ENCODE measurements at places on chromosomes 16 and 17.
A peak's percentile ranks its signal among the peaks of the same experiment; 100 is the strongest.

DNA sequence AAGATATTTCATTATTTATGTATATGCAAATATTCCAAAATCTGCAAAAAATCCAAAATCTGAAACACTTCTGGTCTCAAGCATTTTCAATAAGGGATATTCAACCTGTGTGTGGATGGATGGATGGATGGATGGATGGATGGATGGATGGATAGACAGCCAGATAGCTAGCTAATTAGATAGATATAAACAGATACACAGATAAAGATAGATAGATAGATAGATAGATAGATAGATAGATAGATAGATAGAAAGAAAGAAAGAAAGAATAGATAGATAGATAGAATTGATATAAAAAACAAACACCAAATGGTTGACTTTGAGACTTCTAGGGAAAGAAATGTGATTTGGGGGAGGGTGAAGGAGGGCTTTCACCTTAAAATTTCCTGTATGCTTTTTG is 115.1 kb upstream of the TOB1 start:
- peaks cover 98% of the 10 kb centered on the region for H3K36me3 ChIP-seq
- no peaks in the 10 kb centered on the region for H3K4me1 ChIP-seq
- DNase-seq, result no peak
- no peak overlapping the region for H3K27ac ChIP-seq
- H3K27me3 ChIP-seq, result no peaks in the 10 kb centered on the region

- no peak for DNase-seq
- no peak overlapping the region for H3K4me3 ChIP-seq
- no peaks in the 10 kb centered on the region for H3K4me1 ChIP-seq
- no peak overlapping the region for H3K27ac ChIP-seq
- no peaks in the 10 kb centered on the region for H3K36me3 ChIP-seq
Observed at GRCh38 chr16:2808181-2808580, 8.9 kb upstream of the PRSS21 start.

DNA sequence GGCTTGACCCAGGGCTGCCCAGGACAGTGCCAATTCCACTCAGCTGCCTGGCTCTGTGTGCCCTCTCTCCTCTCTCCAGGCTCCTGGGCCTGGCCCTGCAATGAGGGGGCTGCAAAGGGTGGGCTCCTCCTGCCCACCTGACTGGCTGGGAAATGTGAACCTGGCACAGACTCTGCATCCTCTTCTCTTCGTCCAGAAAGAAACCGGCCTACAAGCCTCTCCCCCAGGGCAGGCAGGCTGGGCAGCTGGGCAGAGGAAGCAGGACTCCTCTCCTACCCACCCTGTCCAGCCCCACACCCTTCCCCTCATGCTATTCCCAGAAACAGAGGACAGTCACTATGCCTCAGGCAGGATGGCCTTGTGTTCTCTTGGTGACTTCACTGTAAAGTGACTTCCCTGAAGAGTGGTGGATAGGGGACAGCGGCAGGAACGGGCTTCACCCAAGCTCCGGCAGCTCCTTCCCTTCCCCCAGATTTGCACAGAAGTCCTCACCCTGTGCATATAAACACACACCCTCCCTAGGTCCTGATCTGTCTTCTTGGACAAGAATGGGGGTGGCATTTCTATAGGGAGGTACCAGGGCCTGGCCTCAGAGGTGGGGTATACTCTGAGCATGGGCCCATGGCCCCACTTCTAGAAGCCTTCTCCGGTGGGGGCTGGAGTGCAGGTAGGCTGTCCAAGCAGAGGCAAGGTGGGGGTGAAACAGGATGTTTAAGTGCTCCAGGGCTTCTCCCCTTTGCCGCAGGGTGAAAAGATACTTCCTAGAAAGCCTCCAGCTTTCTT is 4.9 kb upstream of the STAT5A start:
- H3K27ac ChIP-seq, result no peak overlapping the region
- no peaks in the 10 kb centered on the region for H3K36me3 ChIP-seq
- peaks cover 9% of the 10 kb centered on the region for H3K4me1 ChIP-seq

- H3K4me3 ChIP-seq, result no peak overlapping the region
- no peaks in the 10 kb centered on the region for H3K36me3 ChIP-seq
- peaks cover 5% of the 10 kb centered on the region for H3K4me1 ChIP-seq
- H3K27ac ChIP-seq, result no peak overlapping the region
Observed at GRCh38 chr16:81823111-81823510, 44.0 kb downstream of the PLCG2 start.

- H3K4me1 ChIP-seq, result peaks cover 23% of the 10 kb centered on the region
- peaks cover 19% of the 10 kb centered on the region for H3K27me3 ChIP-seq
- H3K36me3 ChIP-seq, result peaks cover 30% of the 10 kb centered on the region
- DNase-seq, result no peak
- H3K4me3 ChIP-seq, result peak overlapping the region; percentile 84
Observed at GRCh38 chr17:44361292-44362260, 2.1 kb downstream of the FAM171A2 start.

DNA sequence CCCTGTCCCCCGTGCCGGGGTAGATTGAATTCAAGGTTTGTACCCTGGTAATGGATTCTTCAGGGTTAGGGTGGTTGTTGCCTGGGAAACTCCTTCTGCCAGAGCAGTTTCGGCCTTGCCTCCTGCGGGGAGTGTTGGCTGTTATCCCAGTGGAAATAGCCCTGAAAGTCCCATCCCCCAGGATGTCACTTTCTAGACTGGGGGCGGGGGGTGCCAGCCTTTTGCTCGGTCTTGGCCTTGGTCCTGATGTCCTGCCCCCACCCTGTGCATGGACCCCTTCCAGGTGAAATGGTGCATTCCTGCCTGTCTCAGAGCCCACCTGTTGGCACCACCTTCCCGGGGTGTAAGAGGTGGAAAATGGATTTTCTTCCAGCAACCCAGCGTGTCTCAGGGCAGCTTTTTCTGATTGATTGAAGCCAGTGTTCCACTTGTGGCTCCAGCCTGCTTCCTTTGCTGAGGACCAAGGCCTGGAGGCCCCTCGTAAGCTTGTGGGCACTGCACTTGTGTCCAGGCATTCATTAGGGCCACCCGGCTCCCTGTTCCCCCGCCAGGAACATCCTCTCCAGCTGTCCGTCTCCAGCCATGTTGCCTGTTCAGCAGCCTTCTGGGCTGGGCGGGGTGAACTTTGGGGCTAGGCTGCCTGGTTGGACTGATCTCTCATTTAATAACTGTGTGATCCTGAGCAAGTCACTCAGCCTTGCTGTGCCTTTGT is 25.6 kb downstream of the MGAT5B start:
- H3K4me3 ChIP-seq, result no peak overlapping the region
- no peak overlapping the region for H3K27ac ChIP-seq
- H3K4me1 ChIP-seq, result no peaks in the 10 kb centered on the region
- DNase-seq, result no peak
- no peaks in the 10 kb centered on the region for H3K27me3 ChIP-seq

GRCh38 chr16:85452364-85453193 is 160.5 kb upstream of the GSE1 start:
- no peaks in the 10 kb centered on the region for H3K36me3 ChIP-seq
- no peak overlapping the region for H3K4me3 ChIP-seq
- H3K4me1 ChIP-seq, result peaks cover 5% of the 10 kb centered on the region
- H3K27me3 ChIP-seq, result peaks cover 30% of the 10 kb centered on the region
- DNase-seq, result no peak

- H3K4me3 ChIP-seq, result no peak overlapping the region
- no peak overlapping the region for H3K27ac ChIP-seq
- peaks cover 2% of the 10 kb centered on the region for H3K36me3 ChIP-seq
- no peaks in the 10 kb centered on the region for H3K27me3 ChIP-seq
- no peaks in the 10 kb centered on the region for H3K4me1 ChIP-seq
Observed at GRCh38 chr16:55576384-55576783, 9.9 kb downstream of the CAPNS2 start.

GRCh38 chr17:64209356-64209941 is 53.6 kb downstream of the TEX2 start:
- DNase-seq, result no peak
- H3K4me1 ChIP-seq, result no peaks in the 10 kb centered on the region
- no peak overlapping the region for H3K4me3 ChIP-seq
- no peaks in the 10 kb centered on the region for H3K27me3 ChIP-seq
- H3K27ac ChIP-seq, result no peak overlapping the region

DNA sequence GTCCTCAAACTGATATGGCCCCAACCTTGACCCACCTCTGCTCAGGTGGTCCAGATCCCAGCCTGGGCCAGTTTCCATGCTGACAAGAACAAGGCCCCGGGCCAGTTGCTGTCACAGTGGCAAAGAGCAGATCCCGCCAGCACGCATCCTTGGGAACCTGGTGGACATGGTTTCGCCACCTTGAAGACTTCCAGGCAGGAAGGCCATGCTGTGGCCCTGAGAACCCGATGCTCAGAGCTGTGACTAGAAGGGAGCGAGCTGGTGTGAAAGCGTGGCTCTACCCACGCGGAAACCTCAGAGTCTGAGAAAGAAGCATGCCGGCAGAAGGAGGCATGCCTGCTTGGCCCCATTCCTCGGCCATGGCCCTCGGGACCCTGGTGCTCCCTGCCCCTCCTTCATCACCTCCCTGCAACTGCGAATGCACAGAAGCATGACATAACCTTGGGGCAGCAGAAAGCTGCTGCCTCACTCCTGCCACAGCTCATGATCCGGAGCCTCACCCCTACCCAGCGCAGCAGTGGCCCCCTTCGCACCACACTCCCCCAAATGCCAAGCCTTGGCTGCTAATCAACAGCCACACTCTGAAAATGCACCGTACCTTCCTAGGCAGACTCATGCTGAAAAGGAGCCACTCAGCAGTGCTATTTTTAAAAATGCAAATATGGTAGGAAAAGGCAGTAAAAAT is 33.2 kb downstream of the UBE2O start:
- no peak for DNase-seq
- H3K27ac ChIP-seq, result no peak overlapping the region
- peaks cover 32% of the 10 kb centered on the region for H3K36me3 ChIP-seq
- H3K4me1 ChIP-seq, result peaks cover 6% of the 10 kb centered on the region

Measured in neuronal stem cell (in vitro differentiated cells).